ELR (cell line): ENCODE measurements at places on chromosomes 6 and 20.

DNA sequence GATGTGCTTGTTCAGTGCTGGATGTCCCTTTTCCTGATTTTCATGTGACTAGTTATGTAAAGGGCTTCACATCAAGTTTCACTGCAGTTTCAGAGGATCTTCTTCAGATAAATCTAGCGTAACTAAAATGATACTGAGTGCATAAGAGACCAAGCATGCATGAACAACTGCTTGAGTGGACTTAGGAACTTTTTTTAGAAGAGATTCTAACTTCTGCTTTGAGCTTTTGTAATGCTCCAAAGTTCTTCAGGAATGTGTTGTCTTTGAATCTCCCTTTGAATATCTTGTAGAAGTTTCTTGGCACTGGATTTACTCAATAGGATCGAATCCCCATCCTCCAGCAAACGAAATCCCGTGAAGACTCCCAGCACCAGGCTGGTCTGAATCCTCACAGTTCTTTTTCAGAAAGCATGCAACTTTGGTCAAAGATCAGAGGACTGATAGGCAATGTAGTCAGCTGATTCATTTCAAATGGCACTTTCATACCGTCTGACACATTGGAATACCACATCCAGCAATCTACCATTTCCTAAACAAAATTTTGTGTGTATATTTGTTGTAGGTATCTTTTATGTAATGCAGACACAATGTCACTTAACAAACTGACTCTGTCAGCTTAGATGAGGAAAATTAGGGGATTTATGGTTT lies 33.2 kb downstream of the ENPP1 start:
- DNase-seq, result no peak

DNA sequence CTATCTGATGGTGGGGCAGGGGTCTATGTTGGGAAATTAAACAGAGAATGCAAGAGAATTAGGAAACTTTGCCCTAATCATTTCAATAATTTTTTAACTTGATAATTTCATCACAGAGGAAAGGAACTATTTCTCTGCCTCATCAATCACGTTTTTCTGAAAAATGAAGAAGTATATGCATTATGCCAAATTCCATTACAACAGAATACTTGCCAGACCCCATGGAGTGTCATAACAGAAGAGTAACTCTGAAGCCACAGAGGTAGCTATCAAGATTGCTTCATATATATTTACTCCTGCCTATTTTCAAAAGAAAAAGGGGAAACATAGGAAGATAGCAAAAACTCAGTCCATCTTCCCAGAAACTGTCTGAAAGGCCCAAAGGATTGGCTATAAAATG lies 5.7 kb upstream of the USP49 start:
- no peak for DNase-seq

GRCh38 chr6:130981409-130981808 lies 81.6 kb downstream of the EPB41L2 start:
- no peak for DNase-seq

GRCh38 chr20:17775600-17775999 lies 75.8 kb downstream of the BANF2 start:
- DNase-seq, result no peak

GRCh38 chr6:129513471-129513870 lies 196.5 kb downstream of the ARHGAP18 start:
- no peak for DNase-seq

DNA sequence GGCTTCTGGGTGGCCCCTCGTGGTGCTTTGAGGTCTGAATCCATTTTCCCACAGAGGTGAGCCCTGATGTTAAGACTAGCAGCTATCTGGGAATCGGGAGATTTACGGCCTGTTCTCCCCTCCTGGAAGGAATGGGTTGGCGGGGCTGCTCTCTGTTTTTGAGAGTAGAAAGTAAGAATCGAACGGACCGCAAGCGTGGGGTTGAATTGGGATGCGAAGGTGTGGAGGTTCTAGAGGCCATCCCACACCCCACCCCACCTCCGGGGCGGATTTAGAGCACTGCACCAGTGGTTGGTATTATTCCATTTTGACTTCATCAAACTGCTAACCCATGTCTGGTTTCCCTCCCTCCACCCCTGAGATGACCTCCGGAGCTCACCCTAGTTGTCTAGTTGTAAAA lies 11.5 kb downstream of the PYGB start:
- DNase-seq, result no peak

DNA sequence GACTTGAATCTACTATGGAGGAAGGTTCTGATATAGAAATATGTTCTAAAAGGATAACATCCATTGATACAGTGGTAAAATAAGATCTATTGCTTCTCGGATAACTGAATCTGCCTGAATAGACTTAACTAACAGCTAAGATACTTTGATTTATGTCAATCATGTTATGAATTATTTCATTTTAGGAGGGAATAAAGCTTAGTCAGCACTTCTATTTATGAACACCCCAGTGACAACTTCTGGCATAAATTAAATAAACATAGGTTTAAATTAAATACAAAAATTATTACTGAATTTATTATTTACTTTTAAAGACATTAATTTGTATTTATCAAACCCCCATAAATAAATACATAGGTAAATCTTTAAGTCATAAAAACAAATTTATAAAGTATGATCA lies 69.3 kb downstream of the IMPG1 start:
- no peak for DNase-seq

DNA sequence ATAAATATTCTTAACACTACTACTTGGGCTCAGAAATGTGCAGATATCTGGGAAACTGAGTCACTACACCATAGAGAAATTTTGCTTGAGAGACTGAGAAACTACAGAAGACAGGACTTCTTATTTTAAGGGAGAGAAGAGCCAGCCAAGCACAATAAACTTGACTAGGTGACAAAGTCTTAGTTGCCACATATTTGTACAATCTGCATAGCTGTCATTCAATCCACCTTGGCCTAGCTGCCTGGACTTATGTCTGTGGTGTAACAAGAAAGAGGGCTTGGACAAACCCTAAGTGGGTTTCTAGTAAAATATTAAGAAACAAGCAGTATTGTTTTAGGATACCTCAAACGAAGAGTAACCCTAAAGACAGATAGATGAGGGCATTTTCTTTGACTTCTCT lies 21.8 kb upstream of the IRAK1BP1 start:
- DNase-seq, result no peak

- DNase-seq, result peak; percentile 77
Observed at GRCh38 chr6:111564482-111564945, 41.2 kb downstream of the TRAF3IP2 start.

GRCh38 chr6:23106951-23107350 lies 537.6 kb downstream of the HDGFL1 start:
- DNase-seq, result peak; percentile 63

GRCh38 chr6:167827583-167828324 lies 1.0 kb downstream of the AFDN start:
- peak; percentile 58 for DNase-seq

DNA sequence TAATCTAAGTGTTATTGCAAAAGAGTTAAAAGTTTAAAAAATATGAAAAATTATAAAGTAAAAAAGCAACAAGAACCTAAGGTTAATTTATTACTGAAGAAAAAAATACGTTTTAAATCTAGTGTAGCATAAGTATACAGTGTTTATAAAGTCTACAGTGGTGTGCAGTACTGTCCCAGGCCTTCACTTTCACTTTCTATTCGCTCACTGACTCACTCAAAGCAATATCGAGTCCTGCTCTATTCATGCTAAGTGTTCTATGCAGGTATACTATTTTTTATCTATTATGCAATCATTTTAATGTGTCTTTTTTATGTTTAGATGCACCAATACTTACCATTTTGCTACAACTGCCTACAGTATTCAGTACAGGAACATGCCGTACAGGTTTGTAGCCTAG lies 113.0 kb downstream of the MANEA start:
- peak; percentile 20 for DNase-seq

DNA sequence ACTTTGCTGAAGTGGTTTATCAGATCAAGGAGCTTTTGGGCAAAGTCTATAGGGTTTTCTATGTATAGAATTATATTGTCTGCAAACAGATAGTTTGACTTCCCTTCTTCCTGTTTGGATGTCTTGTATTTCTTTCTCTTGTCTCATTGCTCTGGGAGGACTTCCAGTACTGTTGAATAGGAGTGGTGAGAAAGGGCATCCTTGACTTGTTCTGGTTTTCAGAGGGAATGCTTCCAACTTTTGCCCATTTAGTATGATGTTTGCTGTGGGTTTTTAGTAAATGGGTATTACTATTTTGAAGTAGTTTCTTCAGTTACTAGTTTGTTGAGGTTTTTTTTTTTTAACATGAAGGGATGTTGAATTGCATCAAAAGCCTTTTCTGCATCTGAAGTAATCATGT lies 36.1 kb downstream of the KCNS1 start:
- no peak for DNase-seq

DNA sequence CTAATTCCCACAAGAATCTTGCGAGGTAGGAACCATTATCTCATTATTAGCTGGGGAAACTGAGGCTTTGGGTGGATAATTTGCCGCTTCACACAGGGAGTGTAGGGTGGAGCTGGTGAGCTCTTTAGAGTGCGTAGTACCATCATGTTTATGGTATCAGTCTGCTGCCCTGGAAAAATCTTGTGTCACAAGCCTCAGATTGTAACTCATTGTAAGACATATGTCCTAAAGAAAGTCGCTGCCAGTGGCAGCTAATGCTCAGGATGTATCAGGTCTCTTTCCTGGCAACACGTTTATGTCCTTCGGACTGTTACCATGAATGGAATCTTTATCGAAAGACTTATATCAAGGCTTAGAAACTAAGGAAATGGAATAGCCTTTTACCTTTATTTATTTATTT lies 1.9 kb downstream of the ZFAND3 start:
- no peak for DNase-seq

GRCh38 chr6:18047406-18047805 lies 60.0 kb upstream of the KIF13A start:
- DNase-seq, result peak; percentile 51

DNA sequence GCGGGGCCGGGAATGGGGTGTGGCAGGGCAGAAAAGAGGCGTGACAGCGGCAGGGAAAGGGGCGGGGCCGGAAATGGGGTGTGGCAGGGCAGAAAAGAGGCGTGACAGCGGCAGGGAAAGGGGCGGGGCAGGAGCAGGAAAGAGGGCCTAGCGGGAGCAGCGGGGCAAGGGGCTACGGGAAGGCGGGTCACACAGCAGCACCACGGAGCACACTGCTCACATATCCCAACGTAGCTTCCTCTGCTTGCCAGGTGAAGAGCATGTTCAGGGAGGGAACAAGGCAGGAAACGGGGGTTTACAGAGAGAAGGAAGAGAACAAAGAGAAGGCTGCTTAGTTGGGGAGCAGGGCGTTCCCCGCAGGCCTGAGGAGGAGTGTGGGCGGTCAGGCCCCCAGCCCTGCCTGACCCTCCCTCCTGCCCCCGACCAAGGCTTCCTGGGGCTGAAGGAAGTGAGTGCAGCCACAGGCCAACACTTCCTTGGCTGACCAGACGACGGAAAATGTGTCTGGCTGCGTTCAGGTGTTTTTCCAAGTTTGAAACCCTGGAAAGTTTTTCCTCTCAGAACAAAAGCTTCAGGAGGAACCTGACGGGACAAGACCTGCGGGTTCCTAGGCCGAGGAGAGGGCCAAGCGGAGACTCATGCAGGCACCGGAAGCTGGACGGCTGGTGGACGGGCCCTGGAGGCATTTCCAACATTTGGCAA lies 13.8 kb downstream of the UCKL1 start:
- peak; percentile 55 for DNase-seq

- DNase-seq, result no peak
Observed at GRCh38 chr6:137964876-137965275, 97.8 kb downstream of the TNFAIP3 start.

DNA sequence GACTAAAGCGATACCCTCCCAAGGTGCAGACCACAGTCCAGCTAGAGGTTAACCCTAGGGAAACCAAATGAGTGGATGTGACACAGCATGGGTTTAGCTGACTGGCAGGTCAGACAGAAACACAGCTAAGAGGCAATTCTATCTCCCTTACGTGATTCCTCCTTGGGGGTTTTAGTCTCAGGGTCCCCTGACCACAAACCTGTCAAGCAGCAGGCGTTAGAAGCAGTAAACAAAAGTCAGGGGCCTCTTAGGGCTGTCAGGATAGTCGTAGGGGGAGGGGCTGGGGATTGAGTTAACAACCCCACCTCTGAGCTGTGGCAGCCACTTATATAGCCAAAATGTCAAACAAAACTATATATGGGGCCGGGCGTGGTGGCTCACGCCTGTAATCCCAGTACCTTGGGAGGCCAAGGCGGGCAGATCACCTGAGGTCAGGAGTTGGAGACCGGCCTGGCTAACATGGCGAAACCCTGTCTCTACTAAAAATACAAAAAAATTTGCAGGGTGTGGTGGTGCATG lies 13.6 kb downstream of the KCNK5 start:
- no peak for DNase-seq

DNA sequence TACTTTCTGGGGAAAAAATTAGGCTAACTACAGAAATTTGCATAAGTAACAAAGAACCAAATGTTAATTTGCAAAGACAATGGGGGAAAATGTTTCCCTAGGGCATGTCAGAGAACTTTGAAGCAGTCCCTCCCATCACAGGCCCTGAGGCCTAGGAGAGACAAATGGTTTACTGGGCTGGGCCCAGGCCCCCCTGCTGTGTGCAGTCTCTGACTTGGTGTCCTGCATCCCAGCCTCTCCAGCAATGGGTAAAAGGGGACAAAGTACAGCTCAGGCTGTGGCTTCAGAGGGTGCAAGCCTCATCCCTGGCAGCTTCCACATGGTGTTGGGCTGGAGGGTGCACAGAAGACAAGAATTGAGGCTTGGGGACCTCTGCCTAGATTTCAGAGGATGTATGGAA lies 788.4 kb downstream of the FRK start:
- no peak for DNase-seq

DNA sequence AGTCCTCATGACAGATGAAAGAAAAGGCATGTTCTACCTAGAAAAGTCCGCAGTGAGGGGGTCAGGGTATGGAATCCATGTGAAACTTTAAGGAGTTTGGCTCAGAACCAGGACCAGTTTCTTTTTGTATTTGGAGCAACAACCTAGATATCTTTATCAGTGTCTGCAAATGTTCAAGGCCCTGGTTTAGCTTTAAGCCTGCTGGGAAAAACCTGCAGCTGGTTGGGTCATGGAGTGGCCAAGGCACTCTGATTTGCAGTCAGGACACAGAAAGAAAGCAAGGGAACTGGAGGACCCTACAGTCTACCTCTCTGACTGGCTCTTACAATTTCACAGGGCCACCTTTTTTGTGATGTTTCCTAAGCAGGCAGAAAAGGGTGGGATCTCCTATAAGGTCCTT lies 33.7 kb downstream of the GSTA2 start:
- DNase-seq, result no peak
